ENCODE measurements at places on chromosomes 4 and X.

GRCh38 chr4:179601671-179602070 lies 2159.4 kb upstream of the AGA start:
- no peak for DNase-seq

DNA sequence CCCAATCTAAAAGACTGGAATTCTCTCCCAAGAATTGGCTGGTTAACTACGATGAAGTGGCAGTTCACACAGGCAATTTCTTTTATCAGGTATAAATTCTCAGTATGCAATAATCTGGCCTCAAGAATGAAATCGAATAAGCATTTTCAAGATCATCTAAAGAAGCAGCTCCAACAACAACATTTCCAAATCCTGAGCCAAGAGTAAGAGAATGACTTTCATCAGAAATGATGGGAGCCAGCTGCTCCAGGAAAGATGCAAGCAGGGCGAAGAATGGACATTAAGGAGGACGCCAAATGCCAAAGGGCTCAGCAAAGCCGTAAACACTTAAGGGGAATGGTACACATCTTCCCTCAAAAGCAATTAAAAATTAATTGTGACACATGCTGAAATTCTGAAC lies 12.0 kb downstream of the ADAMTS3 start:
- DNase-seq = no peak

GRCh38 chrX:153400146-153401132 lies 711 bp downstream of the PNMA6E start:
- DNase-seq = peak; percentile 40

- no peak for DNase-seq
Measured at GRCh38 chr4:113641025-113641431, 120.5 kb downstream of the CAMK2D start.

- DNase-seq = no peak
Measured at GRCh38 chr4:139861471-139861870, 195.9 kb downstream of the MGST2 start.
